Panc1 (cell line): ENCODE measurements at places on chromosomes 4 and X. TPM values are rescaled to one million over a fixed set of nuclear protein-coding genes. Genes with fewer than 3 reads are reported as not detected.

The RBMXL3 gene
- total RNA-seq = not detected

The PAGE2 gene
- total RNA-seq = not detected

The ASB12 gene
- total RNA-seq = not detected

The CWH43 gene
- total RNA-seq = not detected

The NDNF gene
- total RNA-seq = 0.10 TPM

The NLGN3 gene
- total RNA-seq = 0.28 TPM

GRCh38 chrX:1453395-1453783 is 680 bp upstream of the ASMTL start:
- DNase-seq = no peak
- no peaks in the 10 kb centered on the region for H3K36me3 ChIP-seq
- H3K27me3 ChIP-seq = no peaks in the 10 kb centered on the region
- H3K27ac ChIP-seq = no peak overlapping the region
- H3K4me3 ChIP-seq = peak overlapping the region; percentile 39

DNA sequence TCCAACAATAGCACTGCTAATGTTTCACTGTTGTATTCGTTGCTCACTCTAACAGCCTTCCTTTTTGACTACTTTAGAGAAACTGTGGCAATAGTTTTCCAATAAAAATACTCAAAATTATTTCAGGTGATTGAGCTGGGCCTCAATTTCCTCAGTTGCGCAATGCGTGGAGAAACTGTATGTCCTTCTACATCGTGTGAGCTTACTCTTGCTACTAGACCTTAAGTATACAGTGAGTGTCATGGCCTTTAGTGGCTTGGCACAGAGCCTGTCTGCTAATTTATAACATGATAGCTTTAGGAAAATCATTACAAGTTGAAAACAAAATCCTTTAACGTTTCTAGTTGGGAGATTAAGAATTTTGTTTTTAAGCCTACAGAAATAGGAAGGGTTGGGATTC is 114.5 kb downstream of the COL4A6 start:
- H3K27ac ChIP-seq = no peak overlapping the region
- no peak for DNase-seq
- H3K27me3 ChIP-seq = no peaks in the 10 kb centered on the region
- H3K4me1 ChIP-seq = no peaks in the 10 kb centered on the region
- no peak overlapping the region for H3K4me3 ChIP-seq

DNA sequence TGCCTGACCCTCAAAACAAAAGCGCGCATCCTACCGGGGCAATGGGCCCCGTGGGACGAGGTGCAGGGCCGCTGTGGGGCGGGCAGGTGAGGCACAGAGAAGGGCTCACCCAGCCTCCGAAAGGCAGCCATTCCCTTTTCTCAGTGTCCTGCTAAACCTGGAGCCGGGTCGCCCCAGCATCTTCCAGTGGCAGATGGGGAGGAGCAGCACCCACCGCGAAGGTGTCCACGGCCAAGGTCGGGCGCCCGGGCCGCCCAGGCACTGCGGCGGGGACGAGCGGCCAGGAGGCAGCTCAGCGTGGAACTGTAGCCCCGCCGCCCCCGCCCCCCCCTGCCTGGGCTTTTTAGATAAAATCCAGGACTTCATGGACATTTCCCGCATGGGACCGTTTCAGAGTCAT is 19.2 kb upstream of the TLR1 start:
- H3K4me3 ChIP-seq = no peak overlapping the region
- no peak for DNase-seq
- H3K4me1 ChIP-seq = no peaks in the 10 kb centered on the region
- no peaks in the 10 kb centered on the region for H3K27me3 ChIP-seq
- H3K27ac ChIP-seq = no peak overlapping the region

DNA sequence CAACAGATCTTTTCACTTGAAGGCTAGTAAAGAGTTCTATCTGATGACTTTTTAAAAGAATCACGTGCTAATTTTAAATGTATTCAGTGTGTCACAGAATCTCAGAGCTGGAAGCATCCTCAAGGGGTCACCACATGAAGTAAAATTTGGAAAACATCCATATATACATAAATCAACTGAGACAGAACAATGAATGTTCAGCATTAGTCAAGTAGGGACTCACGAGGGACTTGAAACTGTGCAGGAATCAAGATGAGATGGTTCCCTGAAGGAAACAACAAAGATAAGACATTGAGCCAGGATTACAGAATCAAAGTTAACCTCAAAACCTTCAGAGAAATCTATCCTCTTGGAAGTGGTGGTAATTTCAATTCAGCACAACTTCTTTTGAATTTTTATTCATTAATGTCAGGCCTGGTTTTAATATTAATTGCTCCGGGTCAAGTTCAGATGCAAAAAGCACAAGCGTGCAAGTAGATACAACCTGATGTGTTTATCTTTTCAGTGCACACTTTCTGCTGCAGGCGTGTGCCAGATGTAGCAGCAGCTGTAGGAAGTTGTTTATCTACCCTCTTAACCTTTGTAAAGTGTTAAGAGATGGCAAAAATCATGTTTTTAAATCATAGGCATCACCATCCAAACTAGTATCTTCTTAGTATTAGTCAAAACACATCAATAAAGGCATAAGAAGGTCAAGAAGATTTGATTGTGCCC is 87.7 kb upstream of the SRD5A3 start:
- H3K36me3 ChIP-seq = no peaks in the 10 kb centered on the region
- H3K27me3 ChIP-seq = no peaks in the 10 kb centered on the region
- no peak overlapping the region for H3K27ac ChIP-seq
- no peak overlapping the region for H3K4me3 ChIP-seq
- DNase-seq = no peak

GRCh38 chrX:102515975-102516941 is at the start of gene TMSB15A:
TMSB15A (minus strand) TSS chrX:102516739.
- peak within 1 kb of the TSS; percentile 57 for H3K4me3 ChIP-seq
- H3K27ac ChIP-seq = no peak within 1 kb of the TSS
- DNase-seq = no peak
- H3K4me1 ChIP-seq = peaks cover 3% of the 10 kb centered on the region
- no peaks in the 10 kb centered on the region for H3K36me3 ChIP-seq

- H3K36me3 ChIP-seq = no peaks in the 10 kb centered on the region
- no peak for DNase-seq
- peak overlapping the region; percentile 99 for H3K27ac ChIP-seq
- H3K4me3 ChIP-seq = no peak overlapping the region
- peaks cover 91% of the 10 kb centered on the region for H3K4me1 ChIP-seq
- H3K27me3 ChIP-seq = no peaks in the 10 kb centered on the region
Measured at GRCh38 chr4:173191623-173192041, 23.0 kb downstream of the GALNT7 start.

DNA sequence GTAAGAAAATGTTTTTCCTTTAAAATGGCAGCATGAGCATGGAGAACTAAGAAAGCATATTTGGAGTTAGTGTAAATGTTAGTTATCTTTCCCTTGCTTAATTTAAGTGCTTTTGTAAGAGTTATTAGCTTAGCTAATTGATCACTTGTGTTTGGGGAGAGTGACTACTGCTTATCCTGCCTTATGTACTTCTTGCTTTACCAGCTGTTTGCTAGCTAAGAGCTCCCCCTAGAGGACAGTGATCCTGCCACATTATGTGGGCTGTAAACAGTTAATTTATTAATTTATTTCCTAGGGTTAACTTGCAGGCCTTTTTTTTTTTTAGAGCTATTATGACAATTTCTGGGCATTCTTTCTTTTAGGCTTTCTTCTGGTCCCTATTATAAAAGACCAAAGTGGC is 435.8 kb downstream of the MAGEB5 start:
- H3K36me3 ChIP-seq = no peaks in the 10 kb centered on the region
- no peak overlapping the region for H3K27ac ChIP-seq
- no peak overlapping the region for H3K4me3 ChIP-seq
- no peak for DNase-seq

- DNase-seq = no peak
- no peaks in the 10 kb centered on the region for H3K36me3 ChIP-seq
- no peak overlapping the region for H3K4me3 ChIP-seq
- no peak overlapping the region for H3K27ac ChIP-seq
- H3K27me3 ChIP-seq = no peaks in the 10 kb centered on the region
Measured at GRCh38 chrX:138691186-138691585, 20.3 kb downstream of the FGF13 start.

DNA sequence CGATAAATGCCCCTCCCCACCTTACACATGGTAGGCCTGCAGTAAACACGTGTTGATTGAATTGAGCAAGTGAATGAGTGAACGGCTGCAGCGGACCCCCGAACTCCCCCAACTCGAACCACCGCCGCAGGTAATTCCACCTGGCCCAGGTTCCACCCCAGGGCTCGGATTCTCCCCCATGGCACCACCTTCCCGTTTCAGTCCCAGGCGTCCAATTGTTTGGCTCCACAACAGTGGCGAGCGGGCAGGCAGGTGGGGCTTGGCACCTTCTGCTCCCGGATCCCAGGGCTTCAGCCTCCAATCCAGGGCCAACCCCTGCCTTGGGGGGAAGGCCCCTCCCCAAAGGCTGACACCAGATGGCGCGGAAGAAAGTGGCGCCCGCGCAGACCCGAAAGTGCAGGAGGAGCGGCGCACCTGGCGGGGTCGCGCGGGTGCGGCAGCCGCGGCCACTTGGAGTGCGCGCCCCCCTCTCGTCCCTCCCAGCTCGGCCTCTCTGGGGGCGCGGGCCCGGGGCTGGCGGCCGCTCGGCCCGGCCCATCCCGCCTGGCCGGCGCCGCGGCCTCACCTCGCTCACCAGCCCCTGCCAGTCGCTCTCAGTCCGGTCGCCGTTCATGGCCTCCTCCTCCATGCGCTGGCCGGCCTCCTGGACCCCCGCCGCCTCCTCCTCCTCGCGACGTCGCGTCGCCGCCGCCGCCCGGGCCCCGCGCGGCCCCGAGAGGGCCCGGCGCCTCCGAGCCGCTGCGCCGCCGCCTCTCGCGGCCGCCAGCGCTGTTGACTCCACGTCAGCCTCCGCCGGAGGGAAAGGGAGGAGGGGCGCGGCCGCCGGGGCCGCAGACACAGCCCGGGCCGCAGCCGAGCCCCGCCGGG is at the start of gene CCDC149:
Gene CCDC149 (minus strand): TSS at position 791 of the 867 bp plus-strand sequence. CDS start 178 bp downstream, at position 613.
- H3K27ac ChIP-seq = no peak within 1 kb of the TSS; the same call in 1 of the 2 replicates
- no peaks in the 10 kb centered on the region for H3K27me3 ChIP-seq
- no peaks in the 10 kb centered on the region for H3K4me1 ChIP-seq
- H3K36me3 ChIP-seq = no peaks in the 10 kb centered on the region
- H3K4me3 ChIP-seq = peak within 1 kb of the TSS; percentile 51
- no peak for DNase-seq

- no peak overlapping the region for H3K4me3 ChIP-seq
- no peak for DNase-seq
- no peaks in the 10 kb centered on the region for H3K27me3 ChIP-seq
- H3K27ac ChIP-seq = no peak overlapping the region
- no peaks in the 10 kb centered on the region for H3K36me3 ChIP-seq
Measured at GRCh38 chrX:29231800-29232199, 644.6 kb downstream of the IL1RAPL1 start.

GRCh38 chr4:159051245-159052071 is 51.4 kb upstream of the RAPGEF2 start:
- no peaks in the 10 kb centered on the region for H3K36me3 ChIP-seq
- no peak for DNase-seq
- no peak overlapping the region for H3K4me3 ChIP-seq
- peaks cover 5% of the 10 kb centered on the region; the same call in 1 of the 2 replicates for H3K4me1 ChIP-seq

DNA sequence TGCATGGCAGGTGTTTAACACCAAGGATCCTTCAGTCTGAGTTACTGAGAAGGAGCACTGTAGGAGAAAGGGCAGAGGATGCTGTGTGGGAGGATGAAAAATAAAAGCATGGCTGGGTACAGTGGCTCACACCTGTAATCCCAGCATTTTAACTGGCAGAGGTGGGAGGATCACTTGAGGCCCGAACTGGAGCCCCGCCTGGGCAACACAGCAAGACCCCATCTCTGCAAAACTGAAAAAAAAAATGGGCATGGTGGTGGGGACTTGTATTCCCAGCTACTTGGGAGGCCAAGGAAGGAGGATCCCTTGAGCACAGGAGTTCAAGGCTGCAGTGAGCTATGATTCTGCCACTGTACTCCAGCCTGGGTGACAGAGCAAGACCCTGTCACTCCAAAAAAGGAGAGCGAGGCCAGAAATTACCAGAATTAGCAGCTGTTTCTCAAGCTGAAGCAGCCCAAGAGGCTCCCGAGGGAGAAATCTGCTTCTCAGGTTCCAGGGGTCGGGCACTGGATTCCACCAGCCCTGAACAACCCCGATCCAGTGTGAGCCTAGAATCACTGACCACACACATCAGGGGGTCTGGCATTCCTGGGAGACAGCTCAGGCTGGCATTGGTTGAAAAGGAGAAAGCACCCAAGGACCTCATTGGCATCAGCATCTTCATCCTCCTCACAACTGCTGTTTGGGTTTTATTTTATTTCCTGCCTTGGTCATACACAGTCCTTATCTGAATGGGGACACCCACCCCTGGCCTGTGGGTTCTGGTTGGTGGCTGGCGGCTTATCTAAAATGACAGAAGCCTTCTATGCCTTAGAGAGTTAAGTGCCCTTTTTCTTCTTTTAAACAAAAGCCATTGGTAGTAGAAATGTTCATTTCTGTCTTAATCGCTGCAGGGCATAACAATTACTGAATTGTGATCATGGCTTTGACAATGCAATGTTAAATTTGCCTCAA is 66.3 kb upstream of the TRIM2 start:
- H3K4me1 ChIP-seq = peaks cover under 1% of the 10 kb centered on the region; the same call in 1 of the 2 replicates
- no peaks in the 10 kb centered on the region for H3K36me3 ChIP-seq
- H3K4me3 ChIP-seq = no peak overlapping the region
- H3K27me3 ChIP-seq = no peaks in the 10 kb centered on the region

DNA sequence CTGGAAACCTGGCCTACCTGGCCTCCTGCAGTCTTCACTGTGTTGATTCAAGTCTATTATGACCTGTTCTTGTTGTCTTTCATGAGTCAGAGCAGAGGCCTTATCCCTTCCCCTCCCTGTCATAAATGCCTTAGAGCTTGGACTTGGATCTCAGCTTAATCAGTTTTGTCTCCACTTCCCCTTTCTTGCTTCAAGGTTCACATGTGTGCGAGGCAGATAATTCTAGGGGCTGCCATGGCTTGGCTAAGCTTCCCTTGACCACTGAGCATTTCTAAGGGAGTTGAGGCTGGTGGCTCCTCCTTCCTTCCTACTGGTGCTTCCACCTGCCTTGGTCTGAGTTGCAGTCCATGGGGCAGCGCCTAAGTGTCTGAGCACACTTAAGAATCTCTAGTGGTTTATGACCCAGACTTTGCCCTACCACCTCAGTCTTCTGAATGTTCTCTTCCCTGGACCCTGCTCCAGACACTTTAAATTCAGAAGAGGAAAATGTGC is 1.7 kb upstream of the HEPH start:
- H3K36me3 ChIP-seq = no peaks in the 10 kb centered on the region
- no peak overlapping the region for H3K4me3 ChIP-seq
- no peak for DNase-seq
- H3K27me3 ChIP-seq = no peaks in the 10 kb centered on the region

DNA sequence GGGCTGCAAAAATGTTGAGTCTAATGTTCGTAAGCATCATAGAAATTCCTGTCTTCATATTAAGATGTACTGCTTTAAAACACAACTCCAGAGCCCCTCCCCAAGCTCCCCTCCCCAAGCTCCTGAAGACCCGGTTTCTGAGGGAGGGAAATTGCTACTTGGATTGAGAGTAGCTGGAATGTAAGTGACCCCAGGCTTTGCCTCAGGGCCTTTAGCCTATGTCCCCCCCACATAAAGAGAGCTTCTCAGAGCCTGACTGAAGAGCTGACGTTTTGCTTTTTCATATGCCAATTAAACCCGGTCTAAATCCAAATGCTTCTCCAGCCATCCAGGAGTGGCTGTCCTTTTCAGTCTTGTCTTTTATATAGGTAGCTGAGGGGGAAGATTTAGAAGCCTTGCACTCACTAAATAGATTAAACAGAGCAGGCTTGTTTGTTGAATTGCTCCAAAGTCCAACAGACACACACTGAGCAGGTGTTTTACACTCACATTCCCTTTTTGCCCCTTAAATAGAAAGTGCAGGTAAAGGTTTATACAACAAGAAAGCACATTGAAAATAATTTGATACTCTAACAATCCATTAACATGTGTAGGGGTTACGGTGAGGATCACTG is 19.6 kb downstream of the ARX start:
- H3K27me3 ChIP-seq = no peaks in the 10 kb centered on the region
- no peak for DNase-seq
- H3K4me3 ChIP-seq = no peak overlapping the region
